Kasumi-1 (cell line): ENCODE measurements at places on chromosomes 5 and 9.

- DNase-seq, result no peak
These were observed 416.3 kb downstream of the SPATA31D1 start for GRCh38 chr9:82404881-82405280.

GRCh38 chr9:78982849-78983248 lies 588.9 kb upstream of the TLE4 start:
- DNase-seq, result no peak

DNA sequence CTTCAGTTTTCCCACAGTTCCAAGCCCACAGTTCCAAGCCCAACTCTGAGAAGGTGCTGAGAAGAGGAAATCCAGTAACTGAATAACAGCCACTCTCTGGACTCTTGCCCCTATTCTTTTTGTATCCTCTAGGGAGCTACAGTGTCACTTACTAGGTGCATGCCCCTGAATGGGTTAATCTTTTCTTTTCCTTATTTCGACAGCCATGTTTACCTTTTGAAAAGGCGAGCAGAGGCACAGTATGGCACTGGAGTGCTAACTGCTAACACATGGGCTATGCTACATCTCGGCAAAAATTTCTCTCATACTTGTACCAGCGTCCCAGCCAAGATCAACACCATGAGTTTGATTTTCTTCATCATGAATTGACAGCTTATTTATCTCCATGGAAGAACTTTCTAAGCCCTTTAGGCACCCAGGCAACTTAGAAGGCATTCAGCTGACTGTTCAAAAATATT lies 222.6 kb downstream of the EBF1 start:
- DNase-seq, result no peak

DNA sequence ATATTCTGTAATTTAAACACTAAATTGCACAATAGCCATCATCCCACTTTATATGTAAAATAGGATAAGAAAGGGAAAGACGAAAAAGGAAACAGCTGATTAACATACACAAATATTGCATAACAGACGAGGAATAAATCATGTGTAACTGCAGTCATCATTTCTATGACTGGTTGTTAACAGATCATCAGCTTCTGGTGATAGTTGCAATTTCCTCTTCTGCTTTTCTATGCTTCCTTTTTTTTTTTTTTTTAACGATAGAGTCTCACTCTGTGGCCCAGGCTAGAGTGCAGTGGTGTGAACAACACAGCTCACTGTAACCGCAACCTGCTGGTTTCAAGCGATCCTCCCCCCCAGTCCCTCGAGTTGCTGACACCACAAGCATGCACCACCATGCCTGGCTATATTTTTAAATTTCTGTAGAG lies 22.5 kb upstream of the JAKMIP2 start:
- peak; percentile 95 for DNase-seq

DNA sequence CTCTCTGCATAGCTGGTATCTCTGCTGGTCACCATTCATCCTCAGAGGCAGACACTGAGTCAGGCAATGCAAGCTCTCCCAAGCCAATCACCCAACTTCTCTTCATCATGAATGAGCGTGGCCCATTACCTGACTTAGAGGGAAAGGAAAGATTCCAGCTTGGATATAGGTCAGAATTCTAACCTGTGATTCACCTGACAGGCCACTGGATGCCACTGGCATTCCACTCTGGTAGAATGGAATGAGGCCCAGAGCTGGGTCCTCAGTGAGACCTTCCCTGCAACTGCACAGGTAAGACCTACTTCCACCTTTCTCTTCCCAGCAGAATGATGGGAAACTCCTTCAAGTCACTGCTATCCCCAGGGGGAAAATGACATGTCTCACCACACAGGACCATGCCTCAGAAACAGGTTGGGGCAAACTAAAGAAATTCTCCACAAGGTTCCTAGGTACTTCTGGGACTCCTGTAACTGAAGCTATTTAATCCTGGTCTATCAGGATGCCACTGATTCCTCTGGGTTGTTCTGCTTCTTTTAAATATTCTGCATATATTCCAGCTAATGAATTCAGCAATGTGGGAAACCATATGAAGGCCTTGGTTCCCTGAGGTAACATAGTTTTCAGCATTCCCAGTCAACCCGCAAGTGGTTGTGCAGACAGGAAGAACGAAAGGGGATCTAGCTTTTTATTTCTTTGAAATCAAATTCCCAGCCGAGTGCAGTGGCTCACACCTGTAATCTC lies 62.0 kb downstream of the SUSD1 start:
- peak; percentile 47 for DNase-seq

DNA sequence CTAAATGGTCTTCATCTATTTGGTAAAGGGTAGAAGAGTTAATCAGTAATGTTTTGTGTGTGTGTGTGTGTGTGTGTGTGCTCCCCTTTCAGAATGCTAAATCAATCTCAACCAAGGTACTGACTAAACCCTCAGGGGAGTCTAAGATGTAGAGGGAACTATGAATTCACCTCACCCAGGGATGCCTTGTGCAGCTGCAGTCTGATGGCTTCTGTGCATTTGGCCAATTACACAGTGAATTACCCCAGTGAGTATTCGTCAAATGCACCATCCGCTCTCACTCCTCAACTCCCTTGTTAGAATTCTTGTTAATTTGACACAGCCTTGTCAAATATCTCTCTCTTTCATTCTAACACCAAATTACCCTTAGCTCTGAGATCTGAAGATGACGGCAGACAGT lies 234.6 kb downstream of the GABRB2 start:
- DNase-seq, result no peak

- DNase-seq, result peak; percentile 91
These were observed 7.6 kb downstream of the OLFML2A start for GRCh38 chr9:124784509-124784908.

GRCh38 chr5:21910731-21911130 lies 942.4 kb downstream of the CDH12 start:
- no peak for DNase-seq

GRCh38 chr5:142861011-142861410 lies 90.8 kb downstream of the ARHGAP26 start:
- DNase-seq, result no peak

GRCh38 chr5:104053353-104053649 lies 490.7 kb upstream of the NUDT12 start:
- no peak for DNase-seq
